ENCODE measurements at places on chromosomes 3 and 15.

GRCh38 chr3:172354931-172355499, 93.2 kb downstream of the GHSR start:
- no peak for DNase-seq

DNA sequence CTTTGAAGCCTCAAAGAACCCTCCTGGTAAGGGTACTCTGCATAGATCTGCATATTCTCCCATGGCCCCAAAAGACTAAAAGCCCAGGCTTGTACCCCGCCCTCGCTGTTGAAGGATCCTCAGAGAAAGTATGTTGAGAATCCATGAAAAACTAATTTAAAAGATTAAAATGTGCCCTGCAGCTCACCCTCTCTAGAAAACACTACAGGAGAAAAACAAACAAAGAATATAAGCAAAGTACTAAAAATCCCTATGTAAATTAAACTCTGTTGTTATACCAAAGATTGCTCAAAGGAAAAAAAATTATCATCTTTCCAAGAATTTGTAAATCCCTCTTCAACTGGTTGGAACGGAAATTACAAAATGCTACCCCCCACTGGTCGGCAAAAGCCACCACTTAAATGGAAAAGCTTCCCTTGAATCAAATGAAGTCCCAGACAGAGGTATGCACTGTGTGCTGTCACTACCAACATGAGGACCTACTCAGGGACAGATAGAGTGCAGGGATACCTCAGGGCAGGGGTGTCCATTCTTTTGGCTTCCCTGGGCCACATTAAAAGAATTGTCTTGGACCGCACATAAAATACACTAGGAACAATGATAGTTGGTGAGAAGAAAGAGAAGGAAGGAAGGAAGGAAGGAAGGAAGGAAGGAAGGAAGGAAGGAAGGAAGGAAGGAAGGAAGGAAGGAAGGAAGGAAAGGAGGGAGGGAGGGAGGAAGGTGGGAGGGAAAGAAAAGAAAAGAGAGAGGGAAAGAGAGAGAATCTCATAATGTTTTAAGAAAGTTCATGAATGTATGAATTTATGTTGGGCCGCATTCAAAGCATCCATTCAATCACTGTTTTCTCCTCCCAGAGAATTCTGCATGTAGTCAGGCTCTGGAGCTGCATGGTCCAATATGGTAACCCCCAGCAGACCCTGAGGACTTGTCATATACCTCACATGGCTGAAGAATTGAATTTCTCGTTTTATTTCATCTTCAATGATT, 88.1 kb downstream of the MAGI1 start:
- no peak for DNase-seq

- no peak for DNase-seq
Observed at GRCh38 chr3:134666466-134666865, 15.6 kb upstream of the KY start.

DNA sequence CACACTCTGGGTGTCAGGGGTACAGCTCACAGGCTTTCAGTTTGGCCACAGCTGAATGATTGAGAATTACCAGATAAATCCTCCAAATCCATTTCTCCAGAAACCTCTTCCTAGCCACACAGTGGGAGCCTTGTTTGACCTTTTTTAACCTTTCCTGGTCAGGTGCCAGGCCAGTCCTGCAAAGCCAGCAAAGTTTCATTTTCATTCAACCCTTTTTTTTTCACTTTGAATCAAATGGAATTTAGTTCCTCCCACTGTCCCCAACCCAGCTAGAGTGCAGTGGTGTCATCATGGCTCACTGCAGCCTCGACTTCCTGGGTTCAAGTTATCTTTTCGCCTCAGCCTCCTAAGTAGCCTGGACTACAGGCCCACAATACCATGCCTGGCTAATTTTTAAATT, 67.8 kb downstream of the NSUN3 start:
- DNase-seq: no peak

- no peak for DNase-seq
Observed at GRCh38 chr3:153285194-153285641, 123.2 kb downstream of the RAP2B start.

- DNase-seq: no peak
Observed at GRCh38 chr15:77474310-77474988, 53.8 kb downstream of the HMG20A start.

All from CD8-positive, alpha-beta memory T cell (primary cell).